Activated CD4-positive, alpha-beta T cell treated with anti-CD3 and anti-CD28 coated beads for 24 hours (primary cell): ENCODE measurements at places on chromosomes 12 and 14.

GRCh38 chr14:21734457-21735074 is 60.9 kb upstream of the OR4E1 start:
- DNase-seq, result peak; percentile 34

GRCh38 chr12:58774731-58775130 is 145.6 kb downstream of the LRIG3 start:
- no peak for DNase-seq

- DNase-seq, result no peak
Measured at GRCh38 chr14:96514694-96515093, 12.5 kb downstream of the PAPOLA start.

- DNase-seq, result no peak
Measured at GRCh38 chr14:90568405-90568804, 171.6 kb downstream of the CALM1 start.

DNA sequence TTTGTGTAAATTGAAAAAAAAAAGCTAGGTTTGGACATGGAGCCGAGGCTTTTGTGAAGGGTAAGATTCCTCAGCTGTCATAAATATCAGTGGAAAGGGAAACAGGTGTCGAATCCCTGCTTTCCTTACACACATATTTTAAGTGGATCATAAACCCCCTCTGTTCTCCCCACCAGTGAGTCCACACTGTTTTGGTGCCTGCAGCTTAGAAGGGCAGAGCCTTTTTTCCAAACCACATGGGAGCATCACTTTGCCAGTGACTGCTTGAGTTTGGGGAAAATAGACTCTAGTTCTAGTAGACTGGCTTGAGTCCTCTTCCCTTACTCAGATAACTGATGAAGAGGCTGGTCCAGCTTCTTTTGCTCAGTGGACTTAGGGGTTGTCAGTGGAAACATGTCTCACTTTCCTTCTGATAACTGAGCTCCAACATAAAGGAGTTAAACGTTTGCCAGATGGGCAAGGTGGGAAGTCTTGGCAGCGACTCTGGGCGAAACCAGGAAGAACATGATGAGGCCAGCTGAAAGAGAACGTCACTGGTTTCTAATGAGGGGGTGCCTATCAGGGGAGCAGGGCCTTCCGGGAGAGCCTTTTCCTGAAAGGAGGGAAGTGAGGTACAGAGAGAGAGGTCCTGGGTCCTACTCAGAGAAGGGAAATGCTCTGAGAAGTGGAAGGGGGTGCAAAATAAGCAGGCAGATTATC is 168.1 kb upstream of the PARP11 start:
- no peak for DNase-seq

DNA sequence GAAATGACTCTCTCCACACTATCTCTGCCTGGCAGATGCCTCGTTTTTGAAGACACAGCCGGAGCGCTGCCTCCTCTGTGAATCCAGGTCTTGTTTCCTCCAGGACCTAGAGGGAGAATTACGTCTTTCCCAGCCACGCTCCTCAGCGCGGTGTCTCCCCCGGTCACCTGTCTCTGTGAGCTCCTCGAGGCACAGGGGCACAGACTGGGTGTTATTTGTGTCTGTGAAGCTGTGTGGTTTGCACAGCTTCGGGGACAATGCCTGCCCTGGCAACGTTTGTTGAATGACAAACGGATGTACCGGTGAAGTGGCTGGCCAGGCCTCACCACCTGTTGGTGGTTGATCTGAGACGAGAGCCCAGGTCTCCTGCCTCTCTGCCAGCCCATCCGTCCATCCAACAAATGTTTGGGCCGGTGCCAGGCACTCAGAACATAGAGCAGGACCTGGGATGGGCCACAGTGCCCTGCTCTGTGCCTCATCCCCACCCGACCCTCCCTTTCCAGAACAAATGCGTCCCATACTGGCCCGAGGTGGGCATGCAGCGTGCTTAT is 6.1 kb downstream of the PTPN6 start:
- DNase-seq, result no peak

DNA sequence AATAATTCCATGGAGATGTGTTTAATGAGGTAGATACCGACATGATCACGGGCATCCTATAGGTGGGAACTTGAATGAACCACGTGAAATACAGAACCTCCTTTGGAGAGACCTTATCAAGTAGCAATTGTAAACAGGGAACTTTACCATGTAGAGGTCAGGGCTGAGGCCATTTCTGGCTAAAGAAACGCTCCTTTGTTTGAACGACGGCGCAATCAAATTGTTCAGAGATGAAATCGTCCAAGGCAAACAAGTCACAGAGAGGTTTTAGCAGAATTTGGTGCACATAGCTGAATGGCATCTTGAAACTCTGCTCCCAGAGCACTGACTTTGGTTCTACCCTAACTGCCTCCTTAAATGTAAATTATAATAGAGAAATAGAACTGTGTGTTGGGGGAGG is 9.8 kb downstream of the PRIMA1 start:
- no peak for DNase-seq

GRCh38 chr14:101116486-101117130 is 213.1 kb upstream of the RTL1 start:
- DNase-seq, result no peak

GRCh38 chr12:109165599-109165998 is 49.2 kb downstream of the ACACB start:
- DNase-seq, result no peak

DNA sequence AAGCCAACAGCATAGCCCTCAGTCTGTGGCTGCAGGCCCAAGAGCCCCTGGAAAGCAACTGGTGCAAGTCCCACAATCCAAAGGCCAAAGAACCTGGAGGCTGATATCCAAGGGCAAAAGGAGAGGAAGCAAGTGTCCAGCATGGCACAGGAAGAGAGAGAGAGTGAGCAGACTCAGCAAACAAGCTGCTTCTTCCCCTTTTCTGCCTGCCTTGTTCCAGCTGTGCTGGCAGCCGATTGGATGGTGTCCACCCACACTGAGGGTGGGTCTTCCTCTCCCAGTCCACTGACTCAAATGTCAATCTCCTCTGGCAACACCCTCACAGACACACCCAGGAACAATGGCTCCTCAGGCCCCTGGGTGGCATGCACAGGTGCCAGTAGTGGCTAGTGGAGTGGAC is 33.5 kb downstream of the SMCO2 start:
- DNase-seq, result no peak

GRCh38 chr14:20469242-20469889 is at the start of gene PNP:
PNP (plus strand) TSS chr14:20469406; CDS start chr14:20469525, 119 bp downstream.
- peak; percentile 83 for DNase-seq

DNA sequence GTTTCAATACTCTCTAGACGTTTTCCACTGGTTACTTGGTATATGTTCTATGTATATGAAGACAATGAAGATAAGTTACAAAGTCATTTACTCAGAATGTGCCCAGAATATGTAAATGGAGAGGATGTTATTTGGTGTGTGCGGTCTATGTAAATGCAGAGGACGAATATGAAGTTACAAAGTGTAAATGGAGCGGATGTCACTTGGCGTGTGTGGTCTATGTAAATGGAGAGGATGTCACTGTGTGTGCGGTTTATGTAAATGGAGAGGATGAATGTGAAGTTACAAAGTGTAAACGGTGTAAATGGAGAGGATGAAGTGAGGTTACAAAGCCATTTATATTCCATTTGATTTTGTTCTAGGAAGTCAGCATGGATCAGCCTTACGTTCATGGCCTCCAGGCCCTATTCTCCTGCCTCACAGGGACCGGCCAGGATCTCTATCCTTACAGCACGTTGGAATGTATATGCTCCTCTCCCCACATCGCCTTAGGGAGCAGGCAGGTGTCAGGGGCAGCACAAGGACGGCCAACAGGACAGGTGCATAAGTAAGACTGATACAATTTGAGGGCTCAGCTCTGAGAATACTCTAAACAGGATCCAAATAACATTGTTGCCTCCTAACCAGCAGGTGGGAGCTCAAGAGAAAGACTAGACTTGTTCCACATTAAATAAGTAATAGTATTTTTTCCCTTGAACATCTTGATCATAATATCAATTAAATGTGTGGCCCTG is 42.4 kb downstream of the GLRX5 start:
- no peak for DNase-seq

DNA sequence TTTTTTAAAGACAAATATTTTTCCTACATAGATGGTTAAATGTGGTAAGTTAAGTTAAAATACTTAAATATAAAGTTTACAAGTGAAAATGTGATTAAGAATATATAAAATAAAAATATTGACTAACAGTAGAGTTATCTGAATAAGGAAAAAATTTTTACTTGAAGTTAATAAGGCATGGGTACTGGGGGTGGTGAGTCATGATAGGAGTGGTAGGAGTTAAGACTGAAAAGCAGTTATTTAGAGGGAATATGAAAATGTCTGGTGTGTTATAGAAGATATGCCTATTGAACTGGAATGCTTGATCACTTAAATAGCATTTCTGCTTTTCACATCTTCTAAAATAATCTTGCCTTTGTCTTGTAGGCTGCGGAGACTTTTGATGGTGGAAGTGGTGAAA is 68.7 kb downstream of the CCDC91 start:
- DNase-seq, result no peak

- no peak for DNase-seq
Measured at GRCh38 chr14:77962731-77963520, 163.0 kb downstream of the ADCK1 start.

GRCh38 chr12:46946137-46946536 is 120.3 kb upstream of the SLC38A4 start:
- DNase-seq, result no peak

GRCh38 chr12:107374161-107374840 is 281.0 kb upstream of the CRY1 start:
- no peak for DNase-seq

DNA sequence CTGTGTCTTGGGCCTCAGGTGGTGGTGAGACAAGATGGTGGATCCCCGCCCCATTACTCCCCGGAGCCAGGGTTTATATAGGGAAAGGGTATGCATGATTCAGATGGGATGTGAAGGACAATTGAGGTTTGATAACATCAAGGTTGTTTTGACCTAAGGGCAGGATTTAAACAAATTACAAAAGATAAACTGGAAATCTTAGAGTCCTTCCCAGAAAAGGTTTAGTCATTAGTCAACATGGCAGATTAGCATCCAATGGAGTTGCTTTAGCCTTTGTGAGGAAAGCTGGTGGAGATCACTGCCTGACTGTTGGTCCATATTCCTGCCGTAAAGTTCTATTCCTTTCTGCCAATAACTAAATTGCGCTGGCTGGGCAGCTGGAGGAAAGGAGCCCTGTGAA is 15.6 kb upstream of the FRMD6 start:
- DNase-seq, result no peak

GRCh38 chr14:68444449-68445168 is 348.3 kb downstream of the ZFP36L1 start:
- no peak for DNase-seq

GRCh38 chr12:127767656-127768055 is 499.3 kb upstream of the TMEM132C start:
- DNase-seq, result no peak

DNA sequence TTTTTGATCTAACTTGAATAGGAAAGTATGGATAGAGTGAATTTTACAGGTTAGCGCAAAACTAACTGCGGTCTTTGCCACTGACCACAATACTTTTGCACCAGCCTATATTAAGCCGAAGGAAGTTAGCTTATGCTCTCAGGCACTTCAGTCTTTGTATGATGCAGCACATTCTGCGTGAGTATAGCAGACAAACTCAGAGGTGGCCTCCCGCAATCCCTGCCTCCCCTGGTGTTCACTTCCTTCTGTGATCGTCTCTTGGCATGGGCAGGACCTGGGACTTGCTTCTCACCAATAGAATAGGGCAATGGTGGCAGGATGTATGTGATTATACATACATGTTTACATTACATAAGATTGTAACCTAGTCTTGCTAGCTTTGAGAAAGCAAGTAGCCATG is 10.3 kb upstream of the SLC6A13 start:
- DNase-seq, result no peak

GRCh38 chr14:102096569-102097188 is 9.8 kb upstream of the HSP90AA1 start:
- peak; percentile 63 for DNase-seq

DNA sequence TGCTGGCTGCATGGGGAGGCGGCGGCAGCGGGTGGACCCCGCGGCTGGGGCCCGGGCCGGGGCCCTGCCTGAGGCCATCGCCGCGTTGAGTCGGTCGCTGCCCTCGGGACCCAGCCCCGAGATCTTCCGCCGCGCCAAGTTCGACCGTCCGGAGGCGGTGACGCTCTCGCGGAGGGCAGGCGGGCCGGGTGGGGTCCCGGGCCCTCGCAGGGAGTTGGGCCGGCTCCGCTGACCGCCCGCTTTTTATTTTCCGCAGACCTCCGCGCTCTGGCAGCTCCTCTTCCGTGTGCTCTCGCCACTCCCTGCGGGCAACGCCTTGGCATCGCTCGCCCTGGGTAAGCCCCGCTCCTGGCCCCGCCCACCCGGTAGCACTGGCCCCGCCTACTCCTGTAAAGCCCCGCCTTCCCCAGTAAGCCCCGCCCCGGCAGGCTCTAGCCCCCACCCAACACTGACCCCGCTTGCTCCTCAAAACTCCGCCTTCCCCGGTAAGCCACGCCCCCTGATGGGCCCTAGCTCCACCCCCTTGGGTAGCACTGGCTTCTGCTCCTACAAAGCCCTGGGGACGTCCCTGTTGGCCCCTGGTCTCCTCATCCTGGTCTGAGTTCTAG is 424 bp downstream of the TEDC1 start:
- DNase-seq, result peak; percentile 92

- no peak for DNase-seq
Measured at GRCh38 chr12:108440736-108441135, 74.3 kb upstream of the FICD start.

DNA sequence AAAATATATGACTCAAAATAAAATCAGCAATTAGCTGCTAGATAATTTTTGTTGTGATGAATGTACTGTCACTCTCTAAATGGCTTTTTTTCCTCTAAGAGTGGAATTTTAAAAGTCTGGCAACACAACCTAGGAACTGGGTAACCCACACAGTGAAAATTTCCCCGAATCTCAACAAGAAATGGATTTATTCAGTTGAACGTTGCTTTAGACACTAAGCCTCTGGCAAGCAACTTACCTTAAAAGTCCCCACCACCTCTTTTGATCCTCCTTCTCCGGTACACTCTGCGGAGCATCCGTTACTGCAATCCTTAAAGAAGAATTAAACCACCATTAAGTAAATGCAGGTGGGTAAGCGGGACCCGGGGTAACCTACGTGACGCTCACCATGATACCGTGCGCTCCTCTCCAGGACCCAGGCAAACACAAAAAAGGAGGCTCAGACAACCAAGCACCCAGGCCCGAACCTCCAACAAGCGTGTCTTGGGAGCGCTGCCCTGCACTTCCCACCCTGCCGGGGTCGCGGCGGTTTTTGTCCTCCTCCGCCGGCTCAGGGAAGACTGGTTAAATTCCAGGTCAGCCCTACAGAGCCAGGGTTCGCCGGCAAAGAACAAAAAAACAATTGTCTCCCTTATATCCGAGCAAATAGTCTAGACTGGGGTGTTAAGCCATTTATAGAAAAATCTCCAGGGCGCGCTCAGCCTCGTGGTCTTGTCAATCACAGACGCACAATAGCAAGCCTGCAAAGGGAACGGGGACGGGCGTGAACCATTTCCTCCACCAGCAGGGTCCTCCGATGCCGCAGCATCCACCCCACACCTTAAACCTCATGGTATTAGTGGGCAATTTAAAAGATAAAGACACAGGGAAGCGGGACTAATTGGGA is 47.1 kb downstream of the BCAT1 start:
- no peak for DNase-seq

GRCh38 chr12:104955703-104956102 is 2.4 kb downstream of the SLC41A2 start:
- no peak for DNase-seq

GRCh38 chr14:63692310-63693020 is 35.4 kb downstream of the SGPP1 start:
- DNase-seq, result no peak

- no peak for DNase-seq
Measured at GRCh38 chr14:35390577-35391387, 13.8 kb downstream of the NFKBIA start.

- DNase-seq, result no peak
Measured at GRCh38 chr12:6282453-6282840, 28.0 kb upstream of the PLEKHG6 start.

GRCh38 chr12:15701206-15701605 is 88.0 kb downstream of the EPS8 start:
- no peak for DNase-seq
